Caco-2 (cell line): ENCODE measurements at places on chromosomes 11 and 22. TPM values are rescaled to one million over a fixed set of nuclear protein-coding genes. Genes with fewer than 3 reads are reported as not detected.
A peak's percentile ranks its signal among the peaks of the same experiment; 100 is the strongest.

- no peak for DNase-seq
Measured at GRCh38 chr11:78933350-78933749, 358.7 kb upstream of the NARS2 start.

DNA sequence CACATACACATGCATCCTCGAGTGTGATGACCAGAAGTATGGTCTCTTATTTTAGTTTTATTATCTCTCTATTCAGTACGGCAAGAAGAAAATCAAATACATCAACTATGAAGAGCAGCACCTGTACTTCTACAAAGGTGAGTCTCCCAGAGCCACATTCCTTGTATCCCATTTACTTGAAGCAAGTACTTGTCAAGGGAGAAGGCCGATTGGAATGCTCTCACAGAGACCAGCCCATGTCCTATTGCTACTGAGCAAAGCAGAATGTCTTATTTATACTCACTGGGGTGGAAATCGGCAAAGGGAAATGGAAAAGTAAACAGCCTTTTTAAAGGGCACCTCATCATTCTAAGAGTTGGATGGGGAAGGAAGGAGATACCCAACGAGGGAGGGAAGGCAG, 72.6 kb upstream of the OR5AK2 start:
- DNase-seq = no peak

GRCh38 chr11:70123711-70124110, 45.6 kb downstream of the ANO1 start:
- no peak for DNase-seq

MUC2 gene
- 0.05 and 0.35 TPM in 2 replicates for total RNA-seq

DNA sequence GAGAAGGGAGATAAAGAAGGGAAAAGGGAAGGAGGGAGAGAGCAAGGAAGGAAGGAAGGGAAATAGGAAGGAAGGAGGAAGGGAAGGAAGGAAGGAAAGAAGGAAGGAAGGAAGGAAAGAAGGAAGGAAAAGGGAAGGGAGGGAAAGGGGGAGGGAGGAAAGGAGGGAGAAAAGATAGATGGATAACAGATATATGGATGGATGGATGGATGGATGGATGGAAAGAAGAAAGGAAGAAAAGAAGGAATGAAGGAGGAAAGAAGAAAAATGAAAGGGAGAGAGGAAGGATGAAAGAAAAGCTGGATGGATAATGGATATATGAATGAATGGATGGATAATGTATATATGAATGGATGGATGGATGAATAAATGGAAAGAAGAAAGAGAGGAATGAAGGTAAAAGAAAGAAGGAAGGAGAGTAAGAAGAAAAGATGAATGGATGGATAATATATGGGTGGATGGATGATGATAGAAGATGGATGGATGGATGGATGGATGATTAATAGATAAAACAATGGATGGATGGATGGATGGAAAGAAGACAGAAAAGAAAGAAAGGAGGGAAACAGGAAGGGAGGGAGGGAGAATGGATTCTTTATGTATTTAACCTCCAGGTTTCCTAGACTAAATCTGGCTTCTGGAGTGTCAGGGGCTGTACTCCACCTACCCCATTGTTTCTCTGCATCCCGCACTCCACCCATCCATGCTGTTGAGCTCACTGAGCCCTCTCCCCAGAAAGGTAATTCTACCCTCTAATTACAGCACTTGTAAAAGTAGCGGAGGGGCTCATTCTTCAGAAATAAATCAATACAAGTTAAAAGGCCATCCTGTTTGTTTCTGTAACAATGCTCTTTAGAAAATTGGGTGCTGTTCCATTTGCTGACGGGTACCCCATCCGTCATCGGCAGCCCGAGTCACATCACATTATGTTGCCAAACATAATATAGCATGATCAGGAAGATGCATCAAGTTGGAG, 506.1 kb downstream of the MIAT start:
- DNase-seq = no peak

GRCh38 chr11:83152264-83152663, 4.7 kb upstream of the PCF11 start:
- no peak for DNase-seq

DNA sequence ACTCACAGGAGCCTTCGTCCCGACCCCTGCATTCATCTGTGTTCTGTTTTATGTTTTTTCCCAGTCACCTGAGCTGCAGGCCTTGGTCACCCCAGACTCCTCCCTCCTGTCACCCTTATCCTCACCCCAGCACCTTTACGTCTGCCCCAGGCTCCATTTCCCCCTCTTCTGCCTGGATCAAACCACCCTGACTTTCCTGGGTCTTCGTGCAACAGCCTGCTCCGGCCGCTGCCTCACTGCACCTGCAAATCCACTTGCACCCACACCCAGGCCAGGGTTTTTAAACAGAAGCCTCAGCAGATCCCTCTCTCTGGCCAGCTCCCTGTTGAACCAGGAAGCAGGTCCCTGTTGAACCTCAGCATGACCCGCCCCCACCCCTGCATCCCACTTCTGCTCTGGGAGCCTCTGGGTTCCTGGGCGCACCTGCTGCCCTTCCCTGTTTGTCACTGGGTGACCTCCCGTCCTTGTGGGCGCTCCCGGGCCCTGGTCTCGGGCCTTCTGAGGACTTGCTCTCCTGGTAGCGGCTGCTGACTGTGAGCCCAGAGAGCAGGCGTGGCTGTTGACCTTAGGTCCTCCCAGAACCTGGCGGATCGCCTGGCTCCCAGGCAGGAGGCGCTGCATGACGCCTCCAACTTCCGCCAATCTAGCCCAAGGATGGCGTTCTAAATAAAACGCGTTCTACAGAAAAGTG, 12.8 kb downstream of the MAPK8IP2 start:
- no peak for DNase-seq

LRRC4C gene
- total RNA-seq = not detected in 2 replicates

SLC35E4 gene
- 0.27 and 0.74 TPM in 2 replicates for total RNA-seq

RIMBP3C gene
- 0.12 and 0.39 TPM in 2 replicates for total RNA-seq

C11orf91 gene
- not detected in 2 replicates for total RNA-seq

DNA sequence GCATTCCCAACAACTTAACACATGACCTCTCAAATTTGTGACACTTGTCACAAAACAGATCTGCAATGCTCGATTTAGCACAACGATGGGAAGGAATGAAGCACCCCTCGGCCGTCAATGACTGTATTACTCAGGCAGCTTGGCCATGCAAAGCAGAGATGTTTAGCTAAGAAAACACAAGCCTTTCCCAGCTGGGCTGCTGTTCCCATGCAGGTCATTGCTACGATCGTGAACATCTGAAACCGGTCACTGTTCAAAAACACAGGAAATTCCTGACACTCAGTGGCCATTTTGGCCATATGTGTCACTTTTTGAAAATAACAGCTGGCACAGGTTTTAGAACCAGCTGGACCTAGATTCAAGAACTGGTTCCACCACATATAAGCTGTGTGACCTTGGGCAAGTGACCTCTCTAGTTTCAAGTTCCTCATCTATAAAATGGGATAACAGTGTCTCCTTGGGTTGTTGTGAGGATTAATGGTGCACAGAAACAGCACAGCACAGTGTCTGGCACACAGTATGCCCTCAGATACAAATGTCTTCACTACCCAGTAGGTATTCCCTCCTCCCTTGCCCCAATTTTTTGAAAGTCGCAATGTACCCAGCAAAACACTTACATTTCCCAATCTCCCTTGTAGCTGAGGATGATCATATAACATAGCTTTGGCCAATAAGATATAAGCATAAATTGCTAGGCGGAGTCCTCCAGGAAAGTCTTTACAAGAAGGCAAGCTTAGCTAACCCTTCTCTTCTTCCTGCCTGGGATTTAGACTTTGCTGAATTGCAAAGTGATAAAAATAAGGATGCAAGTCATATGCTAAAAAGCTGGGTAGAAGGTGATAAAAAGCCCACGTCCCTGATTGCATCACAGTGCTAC, 93.1 kb downstream of the C11orf58 start:
- no peak for DNase-seq

- no peak for DNase-seq
Measured at GRCh38 chr11:114254571-114255146, 41.5 kb upstream of the NNMT start.

GLYATL1 gene
- total RNA-seq = 1.5 and 4.0 TPM in 2 replicates

- no peak for DNase-seq
Measured at GRCh38 chr11:115065830-115066664, 387.7 kb downstream of the NXPE2 start.

DNA sequence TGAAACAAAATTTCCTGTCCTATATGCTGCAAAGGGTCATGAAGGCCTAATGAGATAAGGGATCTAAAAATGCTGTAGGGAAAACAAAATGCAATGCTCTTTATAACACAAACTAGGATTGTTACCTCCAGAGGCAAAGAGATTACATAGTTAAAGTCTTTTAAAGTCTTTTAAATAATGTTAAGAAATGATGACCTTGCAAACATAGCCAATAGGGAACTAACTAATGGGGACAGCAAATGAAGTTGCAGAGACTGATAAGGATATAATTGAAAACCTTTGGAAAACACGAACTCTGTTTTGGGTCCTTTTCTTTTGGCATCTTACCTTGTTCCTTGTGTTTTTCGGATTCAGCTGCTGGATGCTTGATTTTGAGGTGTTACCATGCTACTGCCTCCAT, 485.9 kb downstream of the KCNA4 start:
- no peak for DNase-seq

DNA sequence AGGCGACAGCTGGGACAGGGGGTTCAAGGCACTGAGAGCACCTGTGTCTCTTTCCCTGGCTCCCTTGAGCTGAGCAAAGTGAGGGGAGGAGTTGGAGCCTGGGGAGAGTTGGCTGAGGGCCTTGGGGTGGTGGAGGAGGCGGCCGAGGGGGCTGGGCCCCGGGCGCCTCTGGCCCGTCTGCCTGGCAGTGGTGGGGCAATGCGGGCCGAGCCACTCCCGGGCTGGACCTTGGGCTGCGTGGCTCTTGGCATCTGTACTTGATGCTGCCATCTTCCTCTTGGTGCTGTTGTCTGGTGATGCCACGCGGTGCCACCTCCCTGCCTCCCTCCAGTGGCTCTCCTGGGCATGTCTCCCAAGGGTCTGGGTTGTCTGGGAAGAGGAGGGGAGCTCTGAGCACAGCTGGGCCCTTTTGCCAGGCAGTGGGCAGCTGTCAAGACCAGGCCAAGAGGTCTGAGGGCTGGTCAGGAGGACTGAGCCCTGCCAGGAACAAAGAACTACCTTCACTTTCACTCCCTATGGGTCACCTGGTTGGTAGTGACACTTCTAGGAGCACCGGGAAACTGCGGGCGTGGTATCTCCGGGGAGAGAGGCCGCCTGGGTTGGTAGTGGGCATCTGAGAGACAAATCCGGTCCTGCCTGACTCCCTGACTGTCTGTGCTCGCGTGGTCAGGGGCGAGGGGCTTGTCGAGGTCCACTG, 1.3 kb downstream of the GRIK4 start:
- DNase-seq = peak; percentile 43

LYVE1 gene
- not detected in 2 replicates for total RNA-seq

DNA sequence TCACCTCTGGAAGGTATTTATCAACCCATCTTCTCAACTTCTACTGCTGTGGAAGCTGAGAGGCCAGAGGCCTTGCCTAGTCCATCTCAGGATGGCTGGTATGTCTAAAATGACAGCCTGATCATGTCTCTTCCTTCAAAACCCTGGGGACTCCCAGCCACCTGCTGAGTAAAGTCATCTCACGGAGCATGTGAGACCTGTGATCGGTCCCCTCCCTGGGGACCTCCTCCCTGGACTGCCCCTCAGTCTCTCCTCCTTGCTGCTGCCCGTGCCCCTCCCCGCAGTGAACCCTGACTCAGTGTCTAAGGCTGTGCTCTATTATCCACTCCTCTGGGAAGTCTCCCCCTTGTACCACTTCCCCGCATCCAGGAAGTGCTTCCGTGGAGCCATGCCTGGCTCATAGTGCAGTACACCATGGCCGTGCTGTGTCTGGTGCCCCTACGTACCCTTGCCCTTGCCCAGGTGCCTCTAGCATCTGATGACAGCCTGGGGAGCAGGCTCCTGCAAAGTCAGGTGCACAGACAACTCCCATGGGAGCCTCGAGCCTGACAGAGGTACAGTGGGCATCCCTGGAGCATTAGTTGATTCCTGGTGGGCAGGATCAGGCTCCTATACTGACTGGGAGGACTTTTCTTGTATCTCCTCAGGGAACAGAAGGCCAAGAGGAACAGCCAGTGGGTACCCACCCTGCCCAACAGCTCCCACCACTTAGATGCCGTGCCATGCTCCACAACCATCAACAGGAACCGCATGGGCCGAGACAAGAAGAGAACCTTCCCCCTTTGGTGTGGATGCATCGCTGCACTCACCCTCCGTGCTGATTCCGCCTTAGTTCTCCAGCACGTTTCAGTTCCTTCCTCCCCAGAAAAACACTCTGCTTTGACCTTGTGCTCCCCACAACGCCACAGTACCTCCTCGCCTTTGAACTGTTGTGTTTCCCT, 13.8 kb downstream of the SMARCB1 start:
- no peak for DNase-seq

DNA sequence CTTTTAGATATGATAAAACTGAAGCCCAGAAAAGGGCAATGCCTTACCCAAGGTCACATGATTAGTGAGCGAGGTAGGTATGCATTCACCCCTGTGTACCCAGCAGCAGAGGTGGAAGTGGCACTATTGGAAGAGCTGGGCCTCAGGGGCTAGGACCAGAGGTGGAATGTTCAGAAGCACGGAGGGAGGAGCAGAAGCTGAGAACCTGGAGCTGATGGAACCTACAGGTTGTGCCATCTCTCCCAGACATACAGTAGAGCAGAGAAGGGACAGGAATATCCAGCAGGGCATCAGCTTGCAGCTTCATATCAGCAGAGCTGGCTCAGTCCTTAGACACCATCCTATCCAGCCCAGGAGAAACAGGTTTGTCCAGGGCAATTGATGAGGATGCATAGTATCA, 14.6 kb upstream of the FCHSD2 start:
- DNase-seq = no peak
